ENCODE measurements at places on chromosomes 11 and 22. TPM values are rescaled to one million over a fixed set of nuclear protein-coding genes. Genes with fewer than 3 reads are reported as not detected.

GRCh38 chr22:36164621-36165020 is 4.1 kb upstream of the APOL3 start:
- H3K4me3 ChIP-seq, result no peak overlapping the region
- H3K36me3 ChIP-seq, result no peaks in the 10 kb centered on the region
- no peaks in the 10 kb centered on the region for H3K27me3 ChIP-seq
- no peak overlapping the region for H3K27ac ChIP-seq
- peak; percentile 38 for DNase-seq

DNA sequence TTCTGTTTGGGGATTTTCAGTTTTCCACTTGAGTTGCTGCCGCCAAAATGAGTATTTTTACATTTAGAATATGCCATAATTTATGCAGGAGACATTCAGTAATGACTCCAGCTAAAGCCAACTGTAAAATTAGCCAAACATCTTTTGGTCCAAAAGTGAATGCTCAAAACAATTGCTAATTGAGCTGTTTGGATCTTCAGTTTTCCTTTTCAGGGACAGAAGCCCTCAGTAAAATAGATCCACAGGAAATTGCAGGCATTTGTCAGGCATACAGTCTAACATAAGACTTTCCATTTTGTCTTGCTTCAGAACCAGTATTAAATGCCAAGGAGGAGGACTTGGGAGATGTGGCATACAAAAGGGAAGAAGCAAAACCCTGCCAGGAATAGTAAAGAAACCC is 524.8 kb upstream of the API5 start:
- H3K27me3 ChIP-seq, result no peaks in the 10 kb centered on the region
- DNase-seq, result no peak
- no peaks in the 10 kb centered on the region for H3K4me1 ChIP-seq
- no peak overlapping the region for H3K4me3 ChIP-seq
- no peaks in the 10 kb centered on the region for H3K36me3 ChIP-seq

- DNase-seq, result no peak
- H3K27ac ChIP-seq, result no peak overlapping the region
- H3K36me3 ChIP-seq, result no peaks in the 10 kb centered on the region
- H3K4me3 ChIP-seq, result no peak overlapping the region
- H3K4me1 ChIP-seq, result no peaks in the 10 kb centered on the region
These were observed 11.1 kb downstream of the SPTBN2 start for GRCh38 chr11:66717925-66718319.

GRCh38 chr11:108933630-108934029 is 268.8 kb downstream of the DDX10 start:
- no peak overlapping the region for H3K27ac ChIP-seq
- H3K36me3 ChIP-seq, result no peaks in the 10 kb centered on the region
- DNase-seq, result no peak
- H3K4me3 ChIP-seq, result no peak overlapping the region
- H3K27me3 ChIP-seq, result no peaks in the 10 kb centered on the region
- H3K4me1 ChIP-seq, result no peaks in the 10 kb centered on the region

DNA sequence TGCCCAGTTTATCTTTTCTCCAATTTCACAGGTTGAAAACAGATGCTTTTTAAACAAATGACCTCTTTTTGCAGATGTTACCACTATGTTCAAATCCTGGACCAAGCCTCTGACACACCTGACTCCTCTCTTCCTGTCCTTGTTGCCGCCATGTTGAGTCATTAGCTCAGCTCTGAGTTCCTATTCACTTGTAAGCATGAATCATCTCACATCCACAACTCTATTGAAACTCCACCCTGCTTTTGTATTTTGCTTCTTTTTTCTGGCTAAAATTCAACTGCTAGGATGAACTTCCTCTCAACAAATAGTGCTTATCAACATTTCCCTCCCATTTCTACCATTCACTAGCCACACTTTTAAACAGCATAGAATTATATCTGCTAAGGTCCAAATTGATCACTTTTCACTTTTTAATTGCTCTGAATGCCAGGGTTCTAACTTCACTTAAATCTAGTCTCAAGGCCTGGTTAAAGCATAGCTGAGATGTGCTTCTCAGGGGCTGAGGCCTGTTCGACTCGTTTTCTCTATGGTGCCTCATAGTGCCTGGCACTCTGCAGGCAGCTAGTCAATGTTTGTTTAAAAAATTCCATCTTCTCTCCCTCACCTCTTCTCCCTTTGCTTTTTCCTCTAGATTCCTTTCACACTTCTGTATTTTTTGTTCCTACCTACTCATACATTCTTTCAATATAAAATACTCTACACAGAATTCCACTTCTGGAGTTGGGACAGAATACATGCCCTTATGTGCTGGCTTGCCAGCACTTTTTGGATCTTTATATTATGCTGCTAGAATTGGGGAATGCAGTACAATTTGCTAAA is 3.9 kb downstream of the JOSD1 start:
- no peaks in the 10 kb centered on the region for H3K27me3 ChIP-seq
- no peak for DNase-seq
- H3K27ac ChIP-seq, result peak overlapping the region; percentile 98
- peaks cover 16% of the 10 kb centered on the region for H3K4me1 ChIP-seq

DNA sequence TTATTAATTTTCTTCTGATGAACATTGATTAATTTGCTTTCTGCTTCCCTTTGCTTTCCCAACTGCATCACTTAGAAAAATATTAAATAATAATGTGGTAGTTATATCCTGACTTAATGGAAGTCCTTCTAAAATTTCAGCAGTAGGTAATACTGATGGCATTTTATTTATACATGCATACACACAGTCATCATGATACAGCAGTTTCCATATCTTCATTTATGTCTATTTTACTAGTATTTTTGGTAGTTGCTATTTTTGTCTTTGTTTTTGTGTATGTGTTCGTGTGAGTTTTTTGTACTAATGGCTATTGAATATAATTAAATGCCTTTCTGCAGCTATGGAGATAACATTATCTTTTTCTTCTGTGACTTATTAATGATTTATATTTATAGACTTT is 484.7 kb upstream of the CNTN5 start:
- no peaks in the 10 kb centered on the region for H3K4me1 ChIP-seq
- H3K27me3 ChIP-seq, result no peaks in the 10 kb centered on the region
- DNase-seq, result no peak
- H3K36me3 ChIP-seq, result no peaks in the 10 kb centered on the region

DNA sequence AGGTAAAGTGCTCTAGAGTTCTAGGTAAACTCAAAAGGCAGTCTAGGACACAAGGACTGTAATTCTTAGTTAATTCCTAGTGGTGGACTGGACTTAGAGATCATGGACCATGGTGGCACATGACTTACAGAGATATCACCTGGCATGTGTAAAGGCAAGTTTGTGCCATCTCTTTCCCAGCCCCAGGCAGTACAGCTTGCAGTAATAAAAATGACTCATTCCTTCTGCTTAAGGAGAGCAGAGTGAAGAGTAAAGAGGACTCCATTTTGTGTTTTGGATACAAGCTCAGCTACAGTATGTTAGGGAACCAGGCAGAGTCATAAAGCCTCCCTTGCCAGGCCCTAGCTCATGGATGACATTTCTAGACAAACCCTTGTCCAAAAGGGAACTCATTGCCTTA is 629.9 kb downstream of the JRKL start:
- no peak overlapping the region for H3K27ac ChIP-seq
- no peaks in the 10 kb centered on the region for H3K36me3 ChIP-seq
- no peaks in the 10 kb centered on the region for H3K27me3 ChIP-seq
- DNase-seq, result no peak

- H3K27me3 ChIP-seq, result no peaks in the 10 kb centered on the region
- no peaks in the 10 kb centered on the region for H3K36me3 ChIP-seq
- peaks cover 5% of the 10 kb centered on the region for H3K4me1 ChIP-seq
- peak overlapping the region; percentile 39 for H3K27ac ChIP-seq
- no peak overlapping the region for H3K4me3 ChIP-seq
These were observed 16.3 kb upstream of the PANX1 start for GRCh38 chr11:94112206-94112953.

GRCh38 chr11:94655291-94655690 is 88.1 kb downstream of the PIWIL4 start:
- H3K27me3 ChIP-seq, result no peaks in the 10 kb centered on the region
- no peak overlapping the region for H3K27ac ChIP-seq
- H3K36me3 ChIP-seq, result no peaks in the 10 kb centered on the region
- DNase-seq, result no peak
- H3K4me3 ChIP-seq, result no peak overlapping the region

DNA sequence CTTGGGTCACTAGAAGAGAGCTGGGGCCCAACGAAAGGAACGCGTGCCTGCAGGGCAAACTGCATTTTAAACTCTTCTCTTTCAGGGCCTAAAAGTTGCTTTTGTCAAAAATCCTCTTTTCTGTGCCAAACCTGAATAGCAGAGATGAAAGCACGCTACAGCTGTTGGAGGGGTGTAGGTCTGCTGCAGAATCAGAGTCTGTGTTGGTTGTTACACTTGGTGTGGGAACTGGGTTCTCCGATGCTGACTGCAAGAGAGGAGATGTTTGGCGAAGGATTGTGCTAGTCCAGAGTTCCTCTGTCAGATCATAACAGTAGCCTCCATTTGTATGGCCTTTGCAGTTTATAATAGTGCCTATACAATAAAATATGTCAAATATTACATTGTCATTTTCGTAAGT is 41.8 kb downstream of the BARX2 start:
- DNase-seq, result no peak
- no peaks in the 10 kb centered on the region for H3K4me1 ChIP-seq
- H3K27me3 ChIP-seq, result no peaks in the 10 kb centered on the region
- no peaks in the 10 kb centered on the region for H3K36me3 ChIP-seq
- H3K4me3 ChIP-seq, result no peak overlapping the region

DNA sequence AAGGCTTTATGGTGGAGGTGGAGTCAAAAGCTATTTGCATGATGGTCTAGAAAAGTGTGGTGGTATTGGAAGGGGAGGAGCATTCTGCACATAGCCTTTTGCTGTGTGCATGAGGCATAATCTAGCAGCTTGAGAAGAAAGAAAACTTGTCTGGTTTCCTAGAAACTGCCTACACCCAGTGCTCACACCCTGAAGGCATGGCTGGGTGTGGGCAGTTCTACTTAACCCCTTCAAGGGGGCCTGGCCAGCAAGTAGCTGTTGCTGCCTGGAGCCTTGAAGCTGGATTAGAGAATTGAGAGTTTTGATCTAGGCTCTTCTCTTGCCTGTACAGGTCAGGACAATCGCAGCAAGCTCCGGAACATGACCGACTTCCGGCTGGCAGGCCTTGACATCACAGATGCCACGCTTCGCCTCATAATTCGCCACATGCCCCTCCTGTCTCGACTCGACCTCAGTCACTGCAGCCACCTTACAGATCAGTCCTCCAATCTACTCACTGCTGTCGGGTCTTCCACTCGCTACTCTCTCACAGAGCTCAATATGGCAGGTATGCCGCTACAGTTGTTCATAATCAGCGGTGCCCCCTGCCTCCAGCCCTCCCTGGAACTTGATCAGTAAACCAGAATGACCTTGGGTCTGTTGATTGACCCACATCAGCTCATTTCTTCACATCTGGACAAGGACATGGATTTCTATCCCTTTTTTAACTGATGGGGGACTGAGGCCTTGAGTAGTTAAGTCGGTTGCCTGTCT is 12.2 kb upstream of the GRK2 start:
- peaks cover 78% of the 10 kb centered on the region for H3K36me3 ChIP-seq
- no peaks in the 10 kb centered on the region for H3K4me1 ChIP-seq
- no peak overlapping the region for H3K4me3 ChIP-seq

DNA sequence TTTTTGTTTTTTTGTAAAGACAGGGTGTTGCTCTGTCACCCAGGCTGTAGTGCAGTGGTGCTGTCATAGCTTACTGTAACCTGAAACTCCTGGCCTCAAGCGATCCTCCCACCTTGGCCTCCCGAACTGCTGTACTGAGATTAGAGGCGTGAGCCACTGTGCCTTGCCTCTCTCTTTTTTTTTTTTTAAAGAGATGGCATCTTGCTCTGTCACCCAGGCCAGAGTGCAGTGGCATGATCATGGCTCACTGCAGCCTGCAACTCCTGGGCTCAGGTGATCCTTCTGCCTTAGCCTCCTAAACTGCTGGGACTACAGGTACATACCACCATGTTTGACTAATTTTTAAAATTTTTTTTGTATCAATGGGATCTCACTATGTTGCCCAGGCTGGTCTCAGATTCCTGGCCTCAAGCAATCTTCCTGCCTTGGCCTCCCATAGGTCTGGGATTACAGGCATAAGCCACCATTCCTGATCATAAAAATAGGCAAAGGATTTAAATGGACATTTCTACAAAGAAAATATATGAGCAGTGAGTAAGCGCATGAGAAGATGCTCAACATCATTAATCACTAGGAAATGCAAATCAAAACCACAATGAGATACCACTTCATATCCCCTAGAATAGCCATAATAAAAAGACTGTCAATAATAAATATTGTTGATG is 17.3 kb upstream of the CLNS1A start:
- no peaks in the 10 kb centered on the region for H3K36me3 ChIP-seq
- no peak overlapping the region for H3K27ac ChIP-seq
- H3K4me1 ChIP-seq, result no peaks in the 10 kb centered on the region
- H3K27me3 ChIP-seq, result no peaks in the 10 kb centered on the region
- no peak overlapping the region for H3K4me3 ChIP-seq

GRCh38 chr11:117972629-117973502 is 13.3 kb upstream of the IL10RA start:
- no peak overlapping the region for H3K4me3 ChIP-seq
- H3K27ac ChIP-seq, result no peak overlapping the region
- DNase-seq, result no peak
- H3K27me3 ChIP-seq, result no peaks in the 10 kb centered on the region

DNA sequence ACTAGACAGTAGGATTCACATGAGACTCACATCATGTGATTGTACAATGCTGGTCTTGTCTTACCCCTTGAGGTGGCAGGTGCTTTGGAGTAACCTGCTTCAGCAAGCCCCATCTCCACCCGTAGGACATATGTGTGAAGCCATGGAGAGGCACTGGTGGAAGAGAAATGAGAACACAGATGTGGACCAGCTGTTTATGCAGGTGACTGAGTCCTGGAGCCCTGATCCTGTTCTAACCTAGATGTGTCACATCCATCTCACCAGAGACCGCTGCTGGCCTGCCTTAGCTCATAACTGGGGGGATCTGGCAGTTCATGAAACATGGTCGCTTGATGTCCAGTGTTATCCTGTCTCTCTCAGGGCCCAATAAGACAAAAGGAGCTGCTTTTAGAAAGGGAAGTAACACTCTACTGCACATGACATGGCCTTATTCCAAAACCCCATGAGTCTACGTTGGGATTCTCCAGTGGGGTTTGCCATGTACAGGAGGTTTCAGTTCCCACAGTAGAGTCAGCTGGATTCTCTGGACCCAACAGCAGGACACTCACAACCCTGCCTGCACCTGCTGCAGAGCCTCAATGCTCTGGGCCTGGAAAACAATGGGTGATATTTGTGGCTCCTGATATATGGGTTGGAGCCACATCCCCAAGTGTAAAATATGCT is 62.0 kb downstream of the GGTLC2 start:
- no peak overlapping the region for H3K4me3 ChIP-seq
- H3K36me3 ChIP-seq, result no peaks in the 10 kb centered on the region
- no peaks in the 10 kb centered on the region for H3K27me3 ChIP-seq
- DNase-seq, result peak; percentile 21

- no peaks in the 10 kb centered on the region for H3K27me3 ChIP-seq
- H3K36me3 ChIP-seq, result peaks cover 6% of the 10 kb centered on the region
- H3K27ac ChIP-seq, result peak overlapping the region; percentile 23
- peaks cover 23% of the 10 kb centered on the region for H3K4me1 ChIP-seq
- no peak for DNase-seq
These were observed 5.5 kb downstream of the DCUN1D5 start for GRCh38 chr11:103086461-103086860.

- no peak overlapping the region for H3K27ac ChIP-seq
- peaks cover 9% of the 10 kb centered on the region for H3K36me3 ChIP-seq
- DNase-seq, result no peak
- no peaks in the 10 kb centered on the region for H3K27me3 ChIP-seq
These were observed 17.3 kb downstream of the SCARF2 start for GRCh38 chr22:20420157-20420842.

GRAP2 gene
- total RNA-seq, result not detected

SCGB1C1 gene
- not detected for total RNA-seq

HEPN1 gene
- total RNA-seq, result not detected

MMP26 gene
- total RNA-seq, result not detected

APOL4 gene
- not detected for total RNA-seq

CPT1A gene
- 76.3 TPM for total RNA-seq

ANGPTL5 gene
- not detected for total RNA-seq

All from ascending aorta (tissue), 2 donors.